ENCODE measurements at places on chromosomes 16 and 17. TPM values are rescaled to one million over a fixed set of nuclear protein-coding genes. Genes with fewer than 3 reads are reported as not detected.

Gene RPS2
- 770 TPM for total RNA-seq

DNA sequence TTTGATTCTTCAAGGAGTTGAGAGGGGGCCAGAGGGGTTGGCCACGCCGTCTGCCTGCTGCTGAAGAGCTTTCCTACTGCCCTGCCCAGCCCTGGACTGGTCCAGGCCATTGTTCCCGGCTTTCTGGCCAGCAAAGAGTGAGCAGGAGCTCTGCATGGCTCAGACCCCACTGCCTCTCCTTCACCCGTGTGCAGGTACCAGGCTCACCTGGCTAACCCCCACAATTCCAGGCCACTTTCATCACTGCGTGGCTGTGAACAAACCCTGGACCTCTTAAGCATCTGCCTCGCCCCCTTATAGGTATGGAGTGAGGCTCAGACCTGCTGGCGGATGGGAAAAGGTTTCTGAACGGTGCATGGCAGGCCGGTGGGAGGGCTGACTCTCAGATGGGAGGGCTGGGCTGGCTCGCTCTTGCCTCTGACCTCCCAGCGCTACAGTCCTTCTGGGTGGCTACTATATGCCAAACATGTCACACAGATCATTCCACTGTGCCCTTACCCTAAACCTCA lies 8.9 kb downstream of the ZNF319 start:
- DNase-seq = no peak

- DNase-seq = no peak
These were observed 36.4 kb downstream of the EFCAB5 start for GRCh38 chr17:29977836-29978235.

GRCh38 chr16:50015631-50016030 lies 9.4 kb upstream of the CNEP1R1 start:
- DNase-seq = no peak

DNA sequence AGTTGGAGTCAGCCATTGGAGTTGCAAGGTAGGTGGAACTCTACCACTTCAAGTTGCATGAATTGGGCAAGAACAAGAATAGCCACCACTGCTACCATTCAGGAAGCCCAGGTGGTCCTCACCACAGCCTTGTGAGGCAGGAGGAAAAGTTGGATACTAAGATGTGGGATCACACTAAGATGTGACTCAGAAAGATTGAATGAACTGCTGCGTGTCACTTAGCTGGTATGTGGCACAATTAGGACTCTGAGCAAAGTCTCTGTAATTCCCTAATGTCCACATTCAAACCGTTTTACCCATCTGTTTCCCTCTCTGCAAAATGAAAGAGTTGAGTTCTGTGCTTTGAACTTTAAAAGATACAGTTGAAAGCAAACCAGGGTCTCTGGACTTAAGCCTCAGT lies 44.7 kb upstream of the HS3ST3A1 start:
- DNase-seq = no peak

GRCh38 chr16:2009791-2010510 lies at the start of gene ZNF598:
Gene ZNF598, minus strand, starts transcription at chr16:2009821.
- peak; percentile 90 for DNase-seq
